Stimulated activated CD4-positive, alpha-beta T cell treated with anti-CD3 and anti-CD28 coated beads, TNF-alpha, amount 100 ng/mL, for 24 hours (primary cell): ENCODE measurements at places on chromosomes 12 and 14.

- no peak for DNase-seq
Measured at GRCh38 chr14:79652513-79653307, 558.6 kb downstream of the DIO2 start.

DNA sequence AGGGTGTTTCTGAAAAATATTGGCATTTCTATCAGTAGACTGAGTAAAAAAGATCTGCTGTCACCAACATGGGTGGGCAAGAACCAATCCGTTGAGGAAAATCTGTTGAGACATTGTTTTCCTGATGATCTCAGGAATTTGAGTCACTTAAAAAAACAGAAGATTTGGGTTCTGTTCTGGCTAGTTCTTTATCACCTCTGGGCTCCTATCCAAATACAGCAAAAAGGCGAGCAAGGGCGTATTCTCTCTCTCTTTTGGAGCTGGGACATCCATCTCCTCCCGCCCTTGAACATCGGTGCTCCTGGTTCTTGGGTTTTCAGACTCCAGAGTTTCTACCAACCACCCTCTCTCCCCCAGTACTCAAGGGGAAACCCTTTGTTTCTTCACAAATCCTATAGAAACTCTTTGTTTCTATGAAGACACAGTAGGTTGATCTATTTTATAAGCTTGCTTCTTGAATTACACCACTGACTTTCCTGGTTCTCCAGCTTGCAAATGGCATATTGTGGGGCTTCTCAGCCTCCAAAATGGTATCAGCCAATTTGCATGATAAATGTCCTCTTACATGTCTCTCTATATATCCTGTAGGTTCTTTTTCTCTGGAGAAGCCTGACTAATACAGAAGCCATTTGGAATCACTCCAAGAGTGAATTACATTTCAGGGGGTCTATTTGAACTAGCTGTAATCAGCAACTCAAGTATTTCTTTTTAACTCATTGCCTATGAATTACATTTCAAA is 263.9 kb upstream of the TMTC1 start:
- no peak for DNase-seq

GRCh38 chr14:25140411-25140810 is 90.5 kb upstream of the STXBP6 start:
- no peak for DNase-seq

DNA sequence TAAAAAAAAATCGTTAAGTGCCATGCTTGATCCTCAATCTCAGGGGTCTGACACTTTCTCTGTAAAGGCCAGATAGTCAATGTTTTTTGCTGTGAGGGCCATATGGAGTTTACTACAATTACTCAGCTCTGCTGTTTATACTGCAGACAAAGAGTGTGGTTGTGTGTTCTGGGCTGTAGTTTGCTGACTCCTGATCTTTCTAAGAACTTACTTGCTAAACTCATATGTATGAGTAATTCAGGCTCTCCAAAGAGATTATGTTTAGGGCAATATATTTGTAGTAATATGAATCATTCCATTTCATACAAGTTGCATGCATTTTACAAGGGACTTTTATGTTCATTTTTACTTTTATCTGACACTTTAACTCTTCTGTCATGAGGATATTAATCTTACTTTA is 188.2 kb downstream of the TMTC2 start:
- no peak for DNase-seq

GRCh38 chr12:6096527-6096926 is 27.9 kb downstream of the VWF start:
- DNase-seq = no peak

DNA sequence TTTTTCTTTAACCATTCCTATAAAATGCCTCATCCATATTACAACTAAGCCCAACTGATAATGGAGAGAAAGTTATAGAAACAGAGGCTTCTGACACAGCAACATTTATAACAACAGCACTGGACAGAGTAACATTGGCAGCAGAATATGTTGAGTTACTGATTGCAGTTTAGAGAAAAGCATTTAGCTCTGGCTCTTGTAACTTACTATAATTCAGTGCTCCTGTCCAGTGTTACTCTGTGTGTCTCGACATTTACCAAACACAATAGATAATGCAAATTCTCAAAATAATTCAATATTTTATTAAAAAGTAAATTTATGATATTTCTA is 356.1 kb downstream of the CEP128 start:
- DNase-seq = no peak

DNA sequence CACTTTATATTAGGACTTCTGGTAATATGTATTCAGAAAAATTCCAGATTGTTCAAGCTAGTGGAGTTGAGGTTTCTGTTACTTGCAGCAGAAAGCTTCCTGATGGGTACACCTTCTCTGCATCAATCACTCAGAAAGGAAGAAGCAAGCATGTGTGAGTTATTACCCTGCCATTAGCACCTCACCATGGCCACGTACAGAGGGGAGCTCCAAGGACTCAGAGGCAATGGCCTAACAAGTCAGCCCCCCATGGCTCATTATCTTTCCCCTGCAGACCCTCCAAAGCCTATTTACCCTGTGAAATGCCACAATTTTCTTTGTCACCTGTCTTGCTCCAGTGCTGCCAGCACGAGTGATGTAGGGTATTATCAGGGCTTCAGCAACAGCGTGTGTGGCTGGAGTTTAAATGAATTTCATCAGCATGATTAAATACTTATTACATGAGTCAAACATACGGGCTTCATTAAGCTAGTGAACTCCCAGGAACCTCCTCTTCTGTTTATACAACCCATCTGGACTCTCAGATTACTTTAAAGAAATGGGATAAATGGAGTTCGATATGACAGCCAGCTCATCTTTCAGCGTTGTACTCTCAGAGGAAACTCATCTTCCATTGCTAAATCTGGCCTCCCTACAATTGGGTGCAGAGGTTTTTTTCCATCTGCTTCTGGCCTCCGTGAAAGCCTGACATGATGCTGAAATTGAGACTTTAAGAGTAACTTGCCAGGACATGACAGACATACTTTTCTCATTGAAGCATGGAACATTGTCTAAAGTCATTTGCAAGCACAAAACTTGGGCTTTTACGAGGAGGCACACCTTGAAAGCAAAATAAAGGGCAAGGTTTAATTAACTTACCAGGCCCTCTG is 135.9 kb downstream of the TMEM30B start:
- DNase-seq = no peak

GRCh38 chr14:35400648-35401421 is 3.7 kb downstream of the NFKBIA start:
- DNase-seq = peak; percentile 25
